ENCODE measurements at places on chromosomes 2 and 18.

GRCh38 chr2:147888680-147889079 is 43.9 kb downstream of the ACVR2A start:
- DNase-seq = no peak

DNA sequence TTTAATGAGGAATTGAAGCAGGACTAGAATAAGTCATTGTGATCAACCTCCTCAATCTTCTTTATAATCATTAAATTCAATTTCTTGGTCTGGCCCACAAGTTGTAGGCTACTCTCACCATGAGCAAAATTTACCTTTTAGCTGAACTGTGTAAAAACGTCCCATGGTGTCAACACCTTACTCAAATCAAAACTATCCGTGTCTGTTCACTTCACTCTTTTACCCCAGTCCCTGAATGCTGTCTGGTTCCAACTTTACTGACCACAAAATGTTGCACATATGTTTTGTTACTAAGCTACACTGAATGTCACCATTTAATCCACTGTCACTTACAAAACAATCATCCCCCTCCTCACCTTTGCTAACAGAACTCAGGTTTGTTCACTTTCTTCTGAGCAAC is 951.6 kb upstream of the SLC39A10 start:
- no peak for DNase-seq

DNA sequence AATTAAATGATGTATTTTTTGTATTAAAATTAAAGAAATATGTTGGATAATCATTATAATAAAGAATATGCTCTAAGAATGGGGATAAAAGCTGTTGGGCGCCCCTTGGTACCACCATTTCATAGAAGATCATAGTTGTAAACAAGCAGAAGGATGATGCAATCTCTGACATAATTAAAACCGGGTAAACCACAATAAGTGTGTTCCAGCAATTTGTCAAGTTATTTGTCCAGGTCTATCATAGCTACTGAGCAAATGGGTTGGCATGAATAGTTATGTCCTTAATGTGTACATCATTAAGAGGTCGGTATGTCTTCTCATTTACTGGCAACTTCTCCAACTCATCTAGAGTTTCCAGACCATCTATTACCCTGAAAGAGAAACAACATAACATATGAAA is 6.7 kb upstream of the CLK1 start:
- no peak for DNase-seq

DNA sequence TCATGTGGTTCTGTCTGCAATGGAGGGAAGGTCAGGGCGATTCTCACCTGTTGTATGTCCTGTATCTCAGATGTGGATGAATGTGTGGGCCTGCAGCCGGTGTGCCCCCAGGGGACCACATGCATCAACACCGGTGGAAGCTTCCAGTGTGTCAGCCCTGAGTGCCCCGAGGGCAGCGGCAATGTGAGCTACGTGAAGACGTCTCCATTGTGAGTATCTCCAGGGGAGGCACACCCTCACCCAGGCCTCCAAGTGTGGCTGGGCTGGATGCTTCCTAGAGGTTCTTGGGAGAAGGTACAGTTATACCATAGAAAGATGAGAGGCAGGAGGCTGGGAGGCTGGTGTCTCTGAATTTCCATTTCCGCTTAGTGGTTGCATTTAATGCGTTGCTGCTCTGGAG is 46.9 kb downstream of the FBLN7 start:
- DNase-seq = no peak

DNA sequence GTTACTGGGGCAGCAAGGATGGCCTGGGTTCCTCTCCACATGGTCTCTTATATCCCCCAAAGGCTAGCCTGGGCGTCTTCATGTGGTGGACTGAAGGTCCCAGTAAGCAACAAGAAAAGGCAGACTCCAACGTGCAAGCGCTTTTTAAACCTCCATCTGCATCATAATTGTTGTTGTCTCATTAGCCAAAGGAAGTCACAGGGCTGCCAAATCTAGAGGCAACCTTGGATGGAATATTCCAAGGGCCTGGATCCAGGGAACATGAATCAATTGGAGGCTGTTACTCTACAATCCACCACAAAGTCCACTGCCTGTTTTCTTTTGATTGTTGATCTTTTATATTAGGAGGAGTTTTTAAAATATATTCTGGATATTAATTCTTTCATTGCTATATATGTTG is 118.8 kb downstream of the SH3RF3 start:
- DNase-seq = no peak

- peak; percentile 52 for DNase-seq
Measured at GRCh38 chr18:31819106-31819924, 58.6 kb upstream of the SLC25A52 start.
